Naive B cell (primary cell): ENCODE measurements at places on chromosomes 1 and 21. TPM values are rescaled to one million over a fixed set of nuclear protein-coding genes. Genes with fewer than 3 reads are reported as not detected.

The GBP1 gene
- 6.9 TPM for polyA plus RNA-seq

The KRTAP19-1 gene
- not detected for polyA plus RNA-seq

The SPAG17 gene
- polyA plus RNA-seq, result not detected

The CEP170 gene
- 24.4 TPM for polyA plus RNA-seq

The HPDL gene
- polyA plus RNA-seq, result 0.62 TPM

The KLHDC9 gene
- 4.4 TPM for polyA plus RNA-seq

The SLC30A10 gene
- polyA plus RNA-seq, result not detected

DNA sequence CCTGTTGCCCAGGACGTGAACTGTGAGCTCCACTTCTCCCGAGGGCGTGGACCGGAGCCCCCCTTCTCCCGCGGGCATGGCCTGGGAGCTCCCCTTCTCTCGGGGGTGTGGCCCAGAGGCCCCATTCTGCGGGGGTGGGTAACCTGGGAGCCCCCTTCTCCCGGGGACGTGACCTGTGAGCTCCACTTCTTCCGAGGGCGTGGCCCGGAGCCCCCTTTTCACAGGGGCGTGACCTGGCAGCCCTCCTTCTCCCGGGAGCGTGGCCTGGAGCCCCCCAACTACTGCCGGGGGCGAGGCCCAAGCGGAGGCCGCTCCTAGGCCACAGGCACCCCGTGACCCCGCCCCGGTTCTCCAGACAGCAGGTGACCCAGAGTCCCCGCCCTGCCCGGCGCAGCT lies 320 bp downstream of the C1orf174 start:
- H3K27me3 ChIP-seq, result no peaks in the 10 kb centered on the region
- H3K4me3 ChIP-seq, result peak overlapping the region; percentile 97
- H3K36me3 ChIP-seq, result peaks cover 8% of the 10 kb centered on the region
- H3K27ac ChIP-seq, result peak overlapping the region; percentile 98

DNA sequence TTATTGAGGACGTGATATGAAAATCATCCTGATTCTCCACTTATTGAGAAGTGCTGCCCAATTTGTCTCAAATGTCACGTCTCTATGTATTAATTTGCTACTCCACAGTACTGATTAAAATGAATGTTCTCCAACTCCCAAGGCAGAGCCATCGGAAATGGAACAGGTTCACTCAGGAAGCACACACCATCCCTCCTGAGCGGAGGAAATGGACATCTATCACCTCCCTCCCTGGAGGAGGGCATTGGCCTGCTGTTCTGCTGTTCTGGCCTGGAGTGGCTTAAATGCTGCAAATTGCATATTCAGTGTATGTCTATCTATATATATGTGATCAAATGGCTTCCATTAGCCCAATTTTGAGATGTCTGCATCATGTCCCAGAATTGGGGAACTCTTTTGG lies 140.5 kb downstream of the CSMD2 start:
- no peak overlapping the region for H3K4me3 ChIP-seq
- no peak for DNase-seq
- no peak overlapping the region for H3K27ac ChIP-seq
- no peaks in the 10 kb centered on the region for H3K36me3 ChIP-seq

- no peak overlapping the region for H3K4me3 ChIP-seq
- no peaks in the 10 kb centered on the region for H3K36me3 ChIP-seq
- DNase-seq, result no peak
- no peak overlapping the region for H3K27ac ChIP-seq
- H3K27me3 ChIP-seq, result peaks cover 10% of the 10 kb centered on the region
- no peaks in the 10 kb centered on the region for H3K4me1 ChIP-seq
These were observed 114.9 kb upstream of the DPT start for GRCh38 chr1:168843950-168844349.

- no peaks in the 10 kb centered on the region for H3K4me1 ChIP-seq
- no peaks in the 10 kb centered on the region for H3K36me3 ChIP-seq
- no peaks in the 10 kb centered on the region for H3K27me3 ChIP-seq
- H3K27ac ChIP-seq, result no peak overlapping the region
- no peak overlapping the region for H3K4me3 ChIP-seq
These were observed 173.1 kb downstream of the HMCN1 start for GRCh38 chr1:185907246-185907645.

GRCh38 chr1:21552715-21553114 lies 43.5 kb downstream of the ALPL start:
- DNase-seq, result no peak
- no peaks in the 10 kb centered on the region for H3K4me1 ChIP-seq
- no peak overlapping the region for H3K4me3 ChIP-seq
- H3K27me3 ChIP-seq, result peaks cover 17% of the 10 kb centered on the region

GRCh38 chr1:200896531-200897196 lies 2.0 kb downstream of the INAVA start:
- peaks cover 24% of the 10 kb centered on the region for H3K27me3 ChIP-seq
- no peak overlapping the region for H3K4me3 ChIP-seq
- no peak overlapping the region for H3K27ac ChIP-seq
- DNase-seq, result no peak

GRCh38 chr1:48744032-48744431 lies 32.7 kb downstream of the BEND5 start:
- H3K4me3 ChIP-seq, result no peak overlapping the region
- H3K4me1 ChIP-seq, result peaks cover 26% of the 10 kb centered on the region
- peaks cover 55% of the 10 kb centered on the region for H3K36me3 ChIP-seq
- H3K27ac ChIP-seq, result no peak overlapping the region

GRCh38 chr1:110460253-110461220 lies 9.6 kb downstream of the PROK1 start:
- H3K4me1 ChIP-seq, result no peaks in the 10 kb centered on the region
- H3K36me3 ChIP-seq, result no peaks in the 10 kb centered on the region
- peak; percentile 82 for DNase-seq
